Bone marrow (tissue), 2 donors: ENCODE measurements at places on chromosomes 4 and X.
A peak's percentile ranks its signal among the peaks of the same experiment; 100 is the strongest.

DNA sequence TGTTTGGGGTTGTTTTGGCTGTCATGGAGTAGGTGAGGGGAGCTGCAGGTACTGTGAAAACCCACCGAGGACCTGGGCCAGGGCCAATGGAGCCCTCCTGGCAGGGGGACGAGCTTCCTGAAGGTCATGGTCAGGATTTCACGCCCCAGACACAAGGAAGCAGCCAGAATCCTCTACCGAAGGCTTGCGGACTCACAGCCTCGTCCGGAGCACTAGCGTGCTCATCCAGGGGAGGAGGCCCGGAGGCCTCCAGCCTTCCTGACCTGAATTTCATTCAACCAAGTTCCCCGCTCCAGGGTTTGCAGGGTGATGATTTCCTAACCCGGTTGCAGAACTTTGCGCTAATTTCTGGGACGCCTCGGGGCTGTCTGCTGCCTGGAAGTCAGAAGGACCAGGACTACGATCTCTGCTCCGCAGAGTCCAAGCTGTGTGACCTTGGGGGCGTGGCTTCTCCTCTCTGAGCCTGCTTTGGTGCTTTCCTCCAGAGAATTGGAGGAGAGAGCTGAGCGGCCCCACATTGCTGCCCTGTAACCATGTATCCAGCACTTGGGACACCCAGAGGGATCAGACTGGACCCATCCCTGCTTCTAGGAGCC lies 56.2 kb upstream of the ADRA2C start:
- no peak for DNase-seq

DNA sequence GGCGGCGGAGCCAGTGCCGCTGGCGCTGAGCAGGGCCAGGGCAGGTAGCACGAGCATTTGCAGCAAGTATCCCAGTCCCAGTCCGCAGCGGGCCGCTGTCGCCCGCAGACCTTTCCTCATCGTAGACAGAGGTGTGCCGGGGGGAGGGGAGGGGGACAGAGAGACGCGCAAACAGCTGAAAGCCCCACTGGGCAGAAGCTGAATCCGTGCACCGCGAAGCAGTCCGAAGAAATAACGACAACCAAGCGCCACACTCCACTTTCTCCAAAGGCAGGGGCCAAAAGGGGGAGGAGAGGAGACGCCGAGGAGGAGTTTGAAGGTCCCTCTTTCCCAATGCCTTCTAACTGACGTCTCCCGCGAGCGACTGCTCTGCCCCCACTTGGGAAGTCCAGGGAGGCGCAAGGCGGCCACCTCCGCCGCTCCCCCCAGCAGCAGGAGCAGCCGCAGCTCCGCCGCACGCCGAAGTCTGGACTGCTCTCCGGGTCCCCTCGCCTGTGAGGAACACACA lies at the start of gene UNC5C:
Gene UNC5C (minus strand): TSS at position 236 of the 508 bp plus-strand sequence.
- DNase-seq = no peak

DNA sequence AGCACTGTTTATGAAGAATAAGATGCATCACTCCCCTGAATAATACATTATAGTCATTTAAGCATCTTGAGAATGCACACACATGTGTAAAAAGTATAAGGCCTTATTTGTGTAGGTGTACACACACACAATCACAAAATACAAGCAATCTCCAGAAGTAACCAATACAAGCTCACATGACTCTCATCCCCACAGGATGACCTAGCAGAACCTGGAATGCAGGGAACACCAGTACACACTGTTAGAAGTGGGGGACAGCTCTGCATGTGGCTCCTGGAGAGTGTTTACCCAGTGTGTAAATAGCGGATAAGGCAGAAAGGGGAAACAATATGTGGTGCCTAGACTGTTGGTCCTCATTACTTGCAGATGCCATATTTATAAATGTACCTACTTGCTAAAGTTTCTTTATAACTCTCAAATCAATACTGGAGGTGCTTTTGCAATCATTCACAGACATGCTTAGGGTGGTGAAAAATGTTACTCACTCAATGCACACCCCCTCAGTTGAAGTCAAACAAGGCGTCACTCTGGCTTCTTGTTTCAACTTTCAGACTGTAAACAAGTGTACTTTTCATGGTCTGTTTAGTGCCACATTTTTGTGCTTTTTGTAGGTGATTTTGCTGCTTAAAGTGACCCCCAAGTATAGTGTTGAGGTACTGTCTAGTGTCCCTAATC lies 73.1 kb downstream of the MAGEB17 start:
- no peak for DNase-seq

DNA sequence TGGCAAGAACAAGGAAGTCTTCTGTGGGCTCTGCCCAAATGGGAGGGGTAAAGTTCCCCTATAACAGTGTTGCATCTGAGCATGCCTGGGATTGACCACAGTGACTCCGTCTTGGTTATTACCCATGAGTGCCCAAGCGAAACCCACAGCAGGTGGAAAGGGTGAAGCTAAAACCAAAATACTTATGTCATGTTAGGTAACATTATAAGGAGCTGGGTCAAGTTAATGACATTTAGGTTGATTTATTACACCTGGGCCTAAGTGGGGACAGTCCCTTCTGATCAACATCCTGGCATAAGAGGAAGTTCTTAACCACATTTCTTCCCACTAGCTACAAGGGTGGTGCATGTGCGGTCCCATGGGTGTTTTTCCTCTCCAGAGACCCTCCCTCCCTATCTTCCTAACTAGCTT lies 1.3 kb upstream of the ZNF732 start:
- no peak for DNase-seq

DNA sequence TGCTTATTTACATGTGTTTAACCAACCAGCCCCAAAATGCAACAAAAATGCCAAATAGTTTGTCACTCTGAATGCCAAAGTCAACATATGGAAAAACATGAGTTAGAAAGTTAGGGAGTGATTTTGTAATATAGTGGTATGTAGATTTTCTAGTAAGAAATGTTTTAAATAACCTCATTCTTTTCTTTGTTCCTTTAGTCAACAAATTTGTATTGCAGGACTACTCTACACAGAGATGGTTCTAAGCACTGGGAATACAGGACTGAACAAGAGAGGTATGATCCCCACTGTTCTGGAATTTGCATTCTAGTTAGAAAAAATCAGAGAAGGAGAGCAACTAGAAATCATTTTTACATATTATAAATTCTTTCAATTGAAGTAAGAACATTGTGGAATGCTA lies 218.8 kb upstream of the ANXA10 start:
- no peak for DNase-seq

DNA sequence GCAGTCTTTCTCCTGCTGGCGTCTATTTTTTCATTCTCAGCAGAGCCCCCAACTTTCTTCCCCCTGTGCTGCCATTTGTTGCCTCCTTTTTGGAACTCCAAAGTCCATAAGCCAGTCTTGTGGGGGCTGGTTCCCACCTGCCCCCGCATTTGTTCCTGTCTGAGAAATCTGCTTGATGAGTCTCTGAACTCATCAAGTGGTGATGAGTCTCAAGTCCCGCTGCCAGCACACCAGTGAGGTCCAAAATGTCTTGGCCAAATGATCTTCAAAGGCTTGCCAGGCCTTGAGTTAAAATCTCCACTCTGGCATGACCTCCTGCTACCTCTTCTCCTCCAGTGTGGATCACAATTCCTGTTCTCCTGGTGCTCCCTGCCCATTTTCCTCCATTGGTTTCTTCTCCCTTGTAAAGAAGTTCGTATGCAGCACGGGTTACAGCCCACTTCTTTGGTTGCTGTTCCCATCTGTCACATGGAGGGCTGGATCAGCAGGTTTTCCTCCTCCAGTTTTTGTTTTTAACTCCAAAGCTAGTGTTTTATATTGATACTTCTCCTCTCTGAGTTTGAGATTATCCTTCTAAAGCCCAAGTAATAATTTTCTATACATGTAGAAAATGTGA lies 72.7 kb upstream of the LIMCH1 start:
- DNase-seq = no peak

DNA sequence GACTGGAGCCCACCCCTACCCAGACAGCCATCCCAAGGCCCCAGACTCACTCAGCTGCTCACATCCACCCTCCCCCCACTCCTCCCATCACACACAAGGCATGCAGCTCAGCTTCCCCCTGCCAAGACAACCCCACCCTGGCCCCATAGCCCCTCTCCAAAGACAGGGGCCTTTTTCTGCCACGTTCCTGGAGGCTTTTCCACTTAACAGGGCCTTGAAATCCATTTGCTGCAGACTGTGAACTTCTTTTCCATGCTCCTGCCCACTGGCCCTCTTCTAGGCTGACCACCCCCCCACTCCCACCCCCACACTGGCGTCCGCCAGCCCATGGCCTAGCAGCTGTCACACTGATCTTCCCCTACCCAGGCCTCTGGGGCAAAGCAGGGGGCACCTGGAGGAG lies 76.0 kb downstream of the PJA1 start:
- no peak for DNase-seq

GRCh38 chrX:53269536-53270107 lies 11.8 kb downstream of the IQSEC2 start:
- no peak for DNase-seq

DNA sequence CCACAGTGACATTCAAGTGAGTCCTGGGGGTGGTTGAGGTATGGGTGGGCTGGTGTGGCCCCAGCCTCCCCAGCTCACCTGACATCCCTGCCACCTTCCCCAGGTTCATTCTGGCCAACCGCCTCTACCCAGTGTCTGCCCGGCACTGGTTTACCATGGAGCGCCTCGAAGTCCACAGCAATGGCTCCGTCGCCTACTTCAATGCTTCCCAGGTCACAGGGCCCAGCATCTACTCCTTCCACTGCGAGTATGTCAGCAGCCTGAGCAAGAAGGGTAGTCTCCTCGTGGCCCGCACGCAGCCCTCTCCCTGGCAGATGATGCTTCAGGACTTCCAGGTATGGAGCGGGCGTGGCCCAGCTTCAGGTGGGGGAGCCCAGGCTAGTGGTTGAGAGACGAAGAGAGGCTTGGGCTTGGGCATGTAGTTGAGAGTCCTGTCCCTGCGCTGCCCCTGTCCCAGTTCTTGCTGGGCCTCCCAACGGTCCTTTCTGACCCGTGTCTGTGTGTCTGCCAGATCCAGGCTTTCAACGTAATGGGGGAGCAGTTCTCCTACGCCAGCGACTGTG lies 1.7 kb upstream of the GDI1 start:
- no peak for DNase-seq

- DNase-seq = no peak
These were observed 612.9 kb upstream of the GALNT7 start for GRCh38 chr4:172555725-172556124.

DNA sequence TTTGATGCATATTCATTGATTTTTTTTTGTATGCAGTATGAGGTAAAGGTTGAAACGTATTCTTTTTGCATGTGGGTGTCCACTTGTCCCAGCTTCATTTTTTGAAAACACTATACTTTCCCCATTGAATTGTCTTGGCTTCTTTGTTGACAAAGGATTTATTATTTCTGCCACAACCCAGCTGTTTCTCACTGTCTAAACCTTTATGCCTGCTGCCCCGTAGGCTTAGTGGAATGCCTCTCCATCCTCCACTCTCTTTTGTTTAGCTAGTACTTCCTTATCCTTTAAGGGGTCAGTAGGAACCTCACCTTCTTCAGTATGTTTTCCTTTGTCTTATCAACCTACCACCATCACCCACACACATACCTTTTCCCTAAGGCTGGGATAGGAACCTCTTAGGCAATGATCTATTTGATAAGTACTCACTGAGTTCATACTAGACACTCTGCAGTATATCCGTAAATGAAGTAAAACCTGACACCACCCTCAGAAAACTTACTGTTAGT lies 8.5 kb downstream of the FMR1 start:
- no peak for DNase-seq

DNA sequence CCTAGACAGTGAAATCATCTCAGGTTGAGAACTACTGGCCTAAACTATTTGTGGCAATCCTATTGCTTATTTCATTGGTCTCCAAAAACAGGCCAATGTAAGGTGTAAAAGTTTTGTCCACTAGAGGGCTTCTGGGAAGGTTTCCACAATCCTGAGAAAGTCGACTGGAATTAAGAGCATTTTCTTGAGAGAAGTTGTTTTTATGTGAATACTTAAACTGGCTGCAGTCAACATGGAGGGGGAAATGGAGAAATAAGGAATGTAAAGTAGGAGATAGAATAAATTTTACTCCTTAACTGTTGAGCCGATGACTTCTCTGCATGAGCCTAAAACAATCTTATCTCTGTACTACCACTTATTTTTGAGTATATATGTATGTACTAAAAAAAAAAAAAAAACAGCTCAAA lies 11.0 kb upstream of the EIF4E start:
- DNase-seq = no peak

- DNase-seq = no peak
These were observed 273.0 kb downstream of the ARHGAP24 start for GRCh38 chr4:85747882-85748491.

DNA sequence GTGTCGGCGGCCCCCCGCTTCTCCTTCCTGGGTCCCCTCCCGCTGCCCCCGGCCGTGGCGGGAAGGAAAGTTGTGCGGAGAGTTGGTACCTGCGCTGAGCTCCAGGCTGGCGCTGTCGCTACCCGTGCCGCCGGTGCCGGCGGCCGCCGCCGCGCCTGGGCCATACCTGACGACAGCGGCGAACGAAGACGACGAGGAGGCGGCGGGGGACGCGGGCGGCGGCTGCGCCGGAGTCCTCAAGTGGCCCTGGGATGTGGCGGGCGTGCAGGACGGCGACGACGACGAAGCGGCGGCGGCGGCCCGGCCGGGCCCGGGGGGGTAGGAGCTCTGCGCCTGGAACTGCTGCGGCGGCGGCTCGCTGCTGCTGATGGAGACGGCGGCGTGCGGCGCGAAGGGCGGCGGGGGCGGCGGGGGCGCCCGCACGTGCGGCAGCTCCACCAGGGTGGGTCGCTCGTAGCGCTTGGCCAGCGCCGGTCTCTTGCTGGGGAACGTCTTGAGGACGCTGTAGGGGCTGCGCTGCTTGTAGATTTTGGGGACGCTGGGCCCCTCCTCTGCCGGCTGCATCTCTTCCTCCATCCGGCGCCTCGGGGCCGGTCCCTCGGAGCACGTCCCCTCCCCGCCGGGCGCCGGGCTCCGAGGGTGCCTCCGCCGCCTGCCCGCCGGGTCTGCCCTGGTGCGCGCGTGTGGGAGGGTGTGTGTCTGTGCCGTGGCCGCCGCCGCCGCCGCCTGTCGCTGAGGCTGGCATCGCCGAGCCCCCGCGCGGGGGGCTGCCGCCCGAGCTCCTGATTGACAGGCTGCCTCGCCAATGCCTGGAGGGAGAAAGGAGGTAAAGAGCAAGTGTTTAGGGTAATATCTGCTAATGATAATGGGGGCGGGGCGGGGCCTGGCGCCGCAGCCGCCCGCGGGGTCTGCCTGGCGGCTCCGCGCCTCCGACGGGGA lies 618 bp downstream of the BEND4 start:
- peak; percentile 15 for DNase-seq
